LoVo (cell line): ENCODE measurements at places on chromosomes 12 and 14.

DNA sequence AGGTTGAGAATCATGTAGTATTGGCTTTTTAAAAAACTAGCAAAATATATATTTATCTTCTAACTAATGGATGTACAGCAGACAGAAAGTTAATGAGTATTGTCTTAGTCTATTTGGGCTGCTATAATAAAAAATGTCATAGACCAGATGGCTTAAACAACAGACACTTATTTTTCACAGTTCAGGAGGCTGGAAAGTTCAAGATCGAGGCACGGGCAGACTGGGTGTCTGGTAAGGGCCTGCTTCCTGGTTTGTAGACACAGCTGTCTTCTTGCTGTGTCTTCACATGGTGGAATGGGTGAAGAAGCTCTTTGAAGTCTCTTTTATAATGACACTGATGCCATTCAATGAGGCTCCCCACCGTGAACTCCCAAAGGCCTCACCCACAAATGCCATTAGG lies 70.1 kb upstream of the KRR1 start:
- peak; percentile 9 for DNase-seq

DNA sequence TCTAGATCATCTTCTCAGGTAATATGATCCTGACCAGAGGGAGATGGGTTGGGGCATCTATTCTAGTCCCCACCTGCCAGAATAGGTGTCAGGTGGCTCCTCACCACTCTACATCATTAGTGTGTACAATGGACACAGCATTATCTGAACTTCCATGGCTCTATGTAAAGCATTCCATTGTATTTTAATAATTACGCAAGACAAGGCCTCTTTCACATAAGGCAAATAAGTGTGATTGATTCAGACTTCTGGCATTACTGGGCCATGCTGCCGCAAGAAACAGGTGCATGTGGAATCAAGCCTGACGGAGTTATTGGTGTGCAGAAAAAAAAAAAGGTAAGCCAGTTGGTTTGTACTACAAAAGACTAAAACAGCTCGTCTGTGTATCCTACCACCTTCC lies 3.1 kb upstream of the DDHD1 start:
- DNase-seq: no peak

GRCh38 chr14:68312884-68313610 lies 479.8 kb downstream of the ZFP36L1 start:
- no peak for DNase-seq

- DNase-seq: no peak
Measured at GRCh38 chr12:82015623-82016347, 256.6 kb upstream of the PPFIA2 start.
